Stimulated activated CD4-positive, alpha-beta T cell treated with anti-CD3 and anti-CD28 coated beads, Interleukin-4, amount 100 ng/mL, for 4 hours (primary cell): ENCODE measurements at places on chromosomes 16 and 17.

GRCh38 chr17:75133001-75133400, 1.5 kb upstream of the NT5C start:
- DNase-seq, result no peak

GRCh38 chr16:31168848-31169247, 11.1 kb upstream of the FUS start:
- no peak for DNase-seq

DNA sequence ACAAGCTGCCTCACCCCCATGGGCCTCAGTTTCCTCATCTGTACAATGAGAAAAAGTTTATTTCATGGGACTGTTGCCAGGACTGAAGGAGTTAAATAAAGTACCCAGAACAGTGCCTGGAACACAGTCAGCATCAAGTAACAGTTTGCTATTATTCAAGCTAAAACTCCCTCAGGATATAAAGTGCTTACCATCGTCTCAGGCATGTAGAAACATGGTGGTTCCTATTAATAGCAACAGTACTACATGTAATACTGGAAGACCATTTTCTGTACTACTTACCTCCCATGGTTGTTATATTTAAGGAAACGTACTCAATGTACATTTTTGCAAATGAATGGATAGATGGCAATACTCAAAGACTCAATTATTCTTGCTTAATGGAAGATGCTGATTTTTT, 93.4 kb downstream of the NCOR1 start:
- DNase-seq, result no peak

GRCh38 chr16:57884655-57885133, 82.4 kb upstream of the KIFC3 start:
- no peak for DNase-seq

DNA sequence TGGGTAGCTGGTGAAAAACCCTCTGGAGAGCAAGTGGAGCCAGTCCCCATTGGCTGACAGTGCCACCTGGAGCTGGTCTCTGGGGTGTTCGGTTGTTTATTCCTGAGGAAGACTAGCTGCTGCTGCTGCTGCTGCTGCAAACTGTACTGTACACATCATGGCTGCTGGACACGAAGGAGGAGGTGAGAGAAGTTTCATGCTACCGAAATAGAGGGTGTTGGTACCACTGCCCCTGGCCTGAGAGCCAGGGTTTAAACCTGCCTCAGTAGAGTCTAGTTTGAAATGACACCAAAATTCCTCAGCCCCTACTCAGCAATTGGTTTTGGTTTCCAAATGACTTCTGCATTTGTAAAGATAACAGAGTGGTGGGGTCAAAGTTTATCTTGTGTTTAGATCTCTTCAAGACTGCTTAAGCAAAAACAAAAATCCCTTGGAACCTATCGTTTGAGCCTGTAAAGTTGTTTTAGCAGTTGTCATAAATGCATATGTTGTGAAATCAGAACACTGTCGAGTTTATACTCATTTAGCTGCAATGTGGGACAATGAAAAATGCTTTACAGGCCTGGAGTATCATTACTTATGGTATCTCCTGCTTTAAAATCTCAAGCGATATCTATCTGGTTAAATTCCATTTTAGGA, 40.8 kb downstream of the CYB5B start:
- DNase-seq, result no peak

GRCh38 chr17:57011491-57012015, 33.6 kb downstream of the SCPEP1 start:
- DNase-seq, result no peak

DNA sequence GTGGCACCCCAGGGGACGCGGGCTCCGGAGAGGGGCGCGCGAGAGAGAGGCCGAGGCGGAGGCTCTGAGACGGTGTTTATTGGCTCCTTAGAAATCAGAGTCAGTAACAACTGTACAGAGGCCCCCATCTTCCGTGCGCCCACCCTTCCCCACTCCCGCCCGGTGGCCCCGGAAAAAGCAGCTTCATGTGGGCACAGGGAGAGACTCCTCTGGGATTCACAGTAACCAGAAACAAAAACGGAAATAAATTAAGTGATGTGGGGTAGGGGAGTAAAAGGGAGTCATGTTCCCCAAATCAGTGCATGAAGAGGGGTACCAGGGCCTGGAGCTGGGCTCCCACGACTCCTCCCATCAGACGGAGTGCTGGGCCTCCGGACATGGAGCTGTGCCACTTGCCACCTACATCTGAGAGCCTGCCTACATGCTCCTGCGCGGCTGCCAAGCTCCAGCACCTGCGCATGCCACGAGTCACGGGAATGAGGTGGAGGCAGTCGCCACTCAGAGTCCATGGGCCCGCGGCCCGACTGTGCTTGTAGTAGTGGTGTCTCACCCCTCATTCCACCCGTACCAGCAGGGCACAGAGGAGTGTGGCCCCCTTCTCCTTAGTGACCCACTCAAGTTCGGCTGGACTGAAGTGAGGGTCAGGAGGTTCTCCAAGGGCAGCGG, 543 bp upstream of the GPS2 start:
- no peak for DNase-seq

GRCh38 chr17:80738020-80738808, 193.6 kb downstream of the RPTOR start:
- DNase-seq, result no peak

DNA sequence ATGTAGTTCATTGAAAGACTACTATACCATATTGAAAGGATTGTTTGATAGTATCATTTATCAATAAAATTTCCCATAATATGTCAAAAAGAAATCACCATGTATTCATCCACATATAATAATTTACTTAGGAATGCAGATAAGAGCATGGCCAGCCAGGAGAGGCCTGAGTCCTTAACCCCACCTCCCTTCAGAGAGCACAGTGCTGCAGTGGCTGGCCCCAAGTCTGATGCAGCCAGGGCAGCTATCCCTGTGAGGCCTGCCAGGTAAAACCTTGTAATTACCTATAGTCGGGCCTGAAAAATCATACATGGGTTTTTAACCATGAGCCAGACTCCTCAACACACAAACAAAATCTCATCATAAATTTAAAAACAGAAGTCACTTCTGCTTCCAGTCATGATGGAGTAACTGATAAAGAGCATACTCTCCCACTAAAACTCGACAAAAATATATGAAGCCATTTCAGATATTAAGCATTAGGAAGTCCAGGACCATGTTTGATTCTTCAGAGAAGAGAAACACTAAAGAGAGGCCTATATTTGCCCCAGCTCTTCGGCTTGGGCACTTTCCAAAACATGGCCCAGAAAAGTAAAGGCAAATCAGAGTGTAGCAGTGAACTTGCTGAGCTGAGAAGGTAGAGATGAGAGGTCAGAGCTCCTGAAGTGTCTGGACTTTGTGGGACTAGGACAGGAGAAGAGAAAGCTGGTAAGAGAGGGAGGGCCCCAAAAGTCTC, 40.9 kb upstream of the CCNF start:
- no peak for DNase-seq

- DNase-seq, result no peak
Observed at GRCh38 chr17:62824290-62825131, 16.4 kb upstream of the MARCHF10 start.

- DNase-seq, result no peak
Observed at GRCh38 chr16:50776037-50776436, 34.2 kb downstream of the CYLD start.

DNA sequence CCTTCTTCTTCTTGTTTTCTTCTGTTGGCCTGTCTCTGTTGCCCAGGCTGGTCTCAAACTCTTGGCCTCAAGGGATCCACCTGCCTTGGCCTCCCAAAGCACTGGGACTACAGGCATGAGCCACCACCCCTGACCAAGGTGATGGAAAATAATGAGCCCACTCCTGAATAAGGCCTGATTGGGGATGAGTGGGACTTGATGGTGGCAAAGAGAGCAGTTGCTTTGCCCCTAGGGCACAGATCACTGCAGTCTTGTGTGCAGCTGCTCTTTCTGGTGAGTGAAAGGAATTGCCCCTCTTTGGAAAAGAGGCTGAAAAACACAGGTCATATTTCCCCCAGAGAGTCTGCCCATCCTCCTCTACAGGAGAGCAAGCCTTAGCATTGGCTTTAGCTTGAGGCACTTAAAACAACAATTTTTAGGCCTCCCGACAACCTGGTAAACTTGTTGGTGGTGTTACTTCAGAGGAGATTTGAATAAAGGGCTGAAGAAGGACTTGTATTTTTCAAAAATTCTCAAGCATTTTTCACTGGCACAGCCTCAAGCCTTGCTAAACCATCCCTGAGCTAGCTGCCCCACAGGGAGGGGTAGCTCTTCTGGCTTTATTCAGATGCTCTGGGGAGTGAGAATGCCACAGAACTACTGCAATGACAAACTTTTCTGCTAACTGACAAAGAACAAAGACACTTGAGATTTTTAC, 6.1 kb upstream of the PDP2 start:
- DNase-seq, result no peak

GRCh38 chr17:45660474-45660873, 123.6 kb upstream of the CRHR1 start:
- DNase-seq, result no peak

DNA sequence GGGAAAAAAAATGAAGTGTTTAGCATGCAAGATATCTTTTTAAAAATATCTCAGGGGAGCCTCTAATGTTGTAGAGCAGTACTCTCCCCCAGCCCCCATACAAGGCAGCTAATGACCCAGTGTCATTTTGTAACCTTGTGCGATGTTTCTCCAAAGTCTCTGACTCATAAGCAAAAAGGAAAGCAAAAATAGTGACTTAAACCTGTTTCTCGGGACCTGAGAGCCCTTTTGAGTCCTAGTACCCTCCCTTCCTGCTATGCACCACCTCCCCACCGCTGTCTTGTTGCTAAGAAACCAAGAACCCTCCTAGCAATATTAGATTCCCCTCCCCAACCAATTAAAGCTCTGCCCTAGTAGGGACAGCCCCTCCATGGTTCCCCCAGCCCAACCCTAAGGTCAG, 2.8 kb downstream of the MYCBPAP start:
- peak; percentile 36 for DNase-seq

- no peak for DNase-seq
Observed at GRCh38 chr17:72852277-72852938, 240.1 kb downstream of the SLC39A11 start.

- DNase-seq, result no peak
Observed at GRCh38 chr17:6388416-6388815, 46.5 kb downstream of the AIPL1 start.

DNA sequence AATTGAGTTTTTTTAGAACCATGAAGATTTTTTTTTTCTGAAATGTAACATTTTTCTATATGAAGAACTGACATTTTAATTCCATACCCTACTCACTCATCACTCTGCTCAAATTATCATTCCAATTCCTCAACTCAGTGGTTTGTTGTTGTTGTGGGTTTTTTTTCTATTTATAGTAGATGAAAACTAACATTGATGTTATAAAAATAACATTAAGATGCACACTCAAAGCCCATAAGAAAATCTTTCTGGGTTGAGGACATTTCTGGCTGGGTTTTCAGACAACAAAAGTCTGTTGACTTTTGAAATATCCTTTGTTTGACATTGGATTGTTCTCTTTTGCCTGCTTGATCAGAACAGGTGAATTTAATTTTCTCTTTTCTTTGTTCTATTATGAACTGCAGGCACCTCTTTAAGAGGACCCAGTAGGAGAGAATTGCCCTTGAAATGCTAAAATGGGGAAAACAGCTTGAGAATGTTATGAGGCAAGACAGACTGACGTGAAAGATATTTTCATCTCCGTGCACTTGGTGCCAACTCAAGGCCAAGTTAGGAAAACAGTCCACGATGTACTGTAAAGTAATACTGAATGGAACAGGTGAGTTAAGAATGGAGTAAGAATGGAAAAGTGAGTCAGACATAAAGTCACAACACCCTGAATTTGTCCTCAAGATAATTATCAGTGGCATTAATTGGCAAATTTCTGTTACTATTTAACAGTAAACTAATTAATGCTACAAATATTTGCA, 16.1 kb upstream of the ABCA5 start:
- no peak for DNase-seq

- no peak for DNase-seq
Observed at GRCh38 chr16:18796377-18796776, 5.0 kb downstream of the ARL6IP1 start.

DNA sequence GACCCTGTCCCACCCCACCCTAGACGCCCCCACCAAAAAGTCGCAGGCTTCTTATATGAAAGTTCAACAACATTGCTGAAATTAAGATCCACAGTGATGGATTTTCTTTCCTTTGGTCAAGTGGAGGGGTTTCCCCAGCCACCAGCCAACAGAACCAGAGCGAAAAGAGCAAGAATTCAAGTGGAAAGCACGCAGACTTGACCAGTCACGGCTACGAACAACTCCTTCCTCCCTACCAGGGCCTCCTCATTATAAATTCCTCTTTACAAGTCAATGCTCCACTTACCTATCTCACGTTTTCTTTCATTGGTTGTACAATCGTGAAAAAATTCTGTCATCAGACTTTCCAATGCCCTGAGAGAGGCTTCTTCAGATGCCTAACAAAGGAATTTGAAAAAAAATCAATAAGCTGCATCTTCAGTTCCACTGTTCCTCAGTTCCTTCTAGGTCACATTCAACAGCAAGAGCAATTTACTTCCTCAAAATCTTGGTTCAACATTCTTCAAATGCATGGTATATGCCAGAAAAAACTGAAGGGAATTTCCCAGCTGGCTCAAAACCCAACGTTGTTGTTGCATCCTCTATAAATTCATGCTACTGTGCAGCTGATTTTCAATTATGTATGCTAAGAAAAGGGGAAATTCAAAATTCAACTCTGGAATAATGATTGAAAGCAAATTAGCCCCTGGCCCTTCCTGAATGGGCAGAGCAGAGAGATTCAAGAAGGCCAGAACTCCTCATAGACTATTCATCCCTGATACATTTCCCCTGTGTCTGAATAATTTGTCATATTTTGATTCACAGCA, 30.9 kb downstream of the XPO6 start:
- no peak for DNase-seq

DNA sequence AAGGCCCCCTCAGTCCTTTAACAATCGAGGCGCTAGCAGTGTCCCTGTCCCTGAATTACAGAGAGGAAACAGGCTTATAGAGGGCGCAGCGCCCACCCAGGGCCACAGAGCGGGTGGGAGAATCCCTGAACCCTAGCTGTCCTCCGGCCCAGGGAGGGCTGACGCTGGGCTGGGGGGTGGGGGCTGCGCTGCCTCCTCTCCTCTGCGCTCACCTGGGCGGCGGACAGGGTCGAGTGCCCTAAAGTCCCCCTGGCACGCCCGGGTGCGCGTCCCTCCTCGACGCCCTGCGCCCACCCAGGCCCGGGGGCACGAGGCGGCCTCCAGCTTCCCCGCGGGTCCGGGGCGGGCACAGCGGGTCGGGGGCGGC, 200.4 kb upstream of the N4BP1 start:
- no peak for DNase-seq

DNA sequence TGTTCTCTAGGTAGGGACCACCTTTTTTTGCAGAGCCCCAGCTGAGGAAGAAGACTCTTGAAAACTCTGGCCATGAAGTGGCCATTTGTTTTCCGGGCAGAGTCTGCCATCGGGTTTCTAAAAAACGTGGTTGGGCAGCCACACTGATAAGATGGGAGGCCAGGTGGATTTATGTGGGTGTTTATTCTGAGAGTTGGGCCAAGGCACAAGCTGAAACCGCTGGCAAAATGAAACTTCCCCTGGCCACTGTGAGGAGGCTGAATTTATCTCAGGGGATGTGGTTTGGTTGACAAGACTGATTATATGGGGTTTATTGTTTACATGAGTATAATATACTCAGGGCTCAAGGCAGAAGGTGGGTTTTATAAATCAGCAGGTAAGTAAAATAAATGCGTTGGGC, 421.8 kb downstream of the UTP18 start:
- no peak for DNase-seq
